ENCODE measurements at places on chromosomes 13 and 19.

DNA sequence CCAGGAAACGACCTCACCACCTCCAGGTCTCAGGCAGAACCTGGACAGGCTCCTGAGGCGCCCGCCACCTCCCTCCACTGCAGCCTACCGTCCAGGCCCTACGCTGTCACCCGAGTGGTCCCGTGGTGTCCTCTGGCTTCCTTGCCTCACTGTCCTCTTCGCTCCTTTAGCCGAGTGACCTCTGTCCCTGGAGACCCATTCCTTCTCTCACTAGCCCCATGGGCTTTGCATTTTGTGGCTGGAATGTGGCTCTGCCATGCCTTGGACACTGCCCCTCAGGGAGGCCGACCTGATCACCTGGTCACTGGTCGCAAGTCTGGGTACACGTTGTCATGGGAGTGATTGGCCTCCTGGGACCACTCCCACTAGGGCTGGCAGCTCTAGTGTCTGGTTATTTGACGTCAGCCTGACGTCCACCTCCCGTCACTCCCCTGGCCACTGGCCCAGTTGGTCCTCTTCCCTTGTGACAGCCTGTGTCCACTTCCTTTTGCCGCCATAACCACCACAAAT is 17.9 kb downstream of the SLC25A42 start:
- DNase-seq = no peak

- DNase-seq = no peak
These were observed 96.4 kb upstream of the STARD13 start for GRCh38 chr13:33381906-33382305.

- DNase-seq = no peak
These were observed 10.6 kb downstream of the CCDC97 start for GRCh38 chr19:41320568-41320967.

- no peak for DNase-seq
These were observed 6.4 kb downstream of the ZNF551 start for GRCh38 chr19:57688011-57688763.

DNA sequence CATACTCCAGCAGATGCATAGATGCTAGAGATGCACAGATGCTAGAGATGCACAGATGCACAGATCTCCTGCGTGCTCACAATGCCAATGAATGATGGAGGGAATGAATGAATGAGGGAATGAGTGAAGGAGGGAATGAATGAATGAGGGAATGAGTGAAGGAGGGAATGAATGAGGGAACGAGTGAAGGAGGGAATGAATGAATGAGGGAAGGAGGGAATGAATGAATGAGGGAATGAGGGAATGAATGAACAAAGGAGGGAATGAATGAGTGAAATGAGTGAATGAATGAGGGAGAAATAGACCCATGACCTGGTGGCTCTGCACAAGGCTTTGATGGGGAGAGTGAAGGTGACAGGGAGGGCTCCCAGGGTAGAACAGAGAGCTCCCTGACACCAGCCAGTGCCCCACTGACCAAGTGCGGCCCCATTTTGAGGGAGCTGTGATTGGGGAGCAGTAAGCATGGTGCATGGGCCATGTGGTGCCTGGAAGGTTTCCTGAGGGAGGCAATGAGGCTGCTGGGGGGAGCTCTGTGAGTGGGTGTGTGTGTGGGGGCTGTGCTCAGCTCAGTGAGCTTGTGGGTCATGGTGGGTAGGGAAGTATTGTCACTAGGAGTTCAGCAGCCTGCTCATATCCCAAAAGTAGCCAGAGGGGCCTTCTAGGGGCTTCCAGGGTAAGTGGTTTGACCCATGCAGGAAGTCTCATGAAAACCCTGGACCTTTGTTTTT is 12.7 kb downstream of the SLC27A1 start:
- no peak for DNase-seq

GRCh38 chr19:6735181-6735911 is 2.0 kb downstream of the GPR108 start:
- no peak for DNase-seq

GRCh38 chr19:3459089-3459881 is 21.0 kb downstream of the SMIM24 start:
- DNase-seq = no peak

GRCh38 chr13:68304286-68304893 is 1074.3 kb upstream of the PCDH9 start:
- DNase-seq = no peak

GRCh38 chr13:49292742-49293486 is 45.2 kb downstream of the CDADC1 start:
- DNase-seq = no peak

GRCh38 chr19:19582471-19582870 is 36.0 kb downstream of the PBX4 start:
- no peak for DNase-seq

DNA sequence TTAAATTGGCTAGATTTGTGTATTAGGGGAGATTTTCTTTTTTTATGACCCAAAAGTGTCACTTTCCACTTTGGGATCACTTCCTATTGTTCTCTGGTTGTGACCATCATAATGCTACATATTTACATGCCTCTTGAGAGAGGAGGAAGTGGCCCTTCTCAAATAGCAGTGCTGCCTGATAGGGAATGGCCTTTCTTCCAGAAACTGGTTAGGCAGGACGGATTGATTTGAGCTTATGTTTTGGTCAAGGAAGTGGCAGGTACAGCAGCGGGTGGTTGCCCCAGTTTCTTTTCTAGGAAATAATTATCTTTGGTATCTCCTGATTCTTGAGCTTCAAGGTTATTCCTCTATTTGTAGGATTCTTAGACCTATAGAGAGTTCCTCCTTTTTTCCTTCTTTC is 21.9 kb upstream of the WTIP start:
- DNase-seq = no peak

GRCh38 chr19:33550768-33551167 is 29.2 kb upstream of the PEPD start:
- DNase-seq = no peak

- no peak for DNase-seq
These were observed 800 bp downstream of the RPL28 start for GRCh38 chr19:55386493-55386971.

GRCh38 chr13:103931331-103931845 is 865.2 kb upstream of the SLC10A2 start:
- DNase-seq = no peak

GRCh38 chr19:36128392-36128736 is 11.5 kb upstream of the CAPNS1 start:
- DNase-seq = no peak

DNA sequence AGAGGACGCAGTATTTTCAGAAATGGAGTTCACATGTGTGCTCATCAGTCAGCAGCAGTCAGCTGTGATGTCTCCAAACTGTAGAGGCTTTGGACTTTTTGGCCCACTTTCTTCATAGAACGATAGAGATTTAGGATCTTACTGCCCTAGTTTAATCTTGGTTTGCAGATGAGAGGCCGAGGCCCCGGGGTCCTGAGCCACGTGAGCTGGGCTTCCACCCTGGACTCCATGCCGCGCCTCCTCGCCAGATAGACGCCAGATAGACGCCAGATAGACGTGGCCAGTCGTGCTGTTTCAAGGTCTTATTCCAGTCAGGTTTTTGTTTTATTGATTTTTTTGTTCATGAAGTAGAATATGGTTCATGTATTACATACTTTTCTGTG is 11.7 kb upstream of the MCF2L start:
- no peak for DNase-seq

- no peak for DNase-seq
These were observed 15.4 kb upstream of the MED4 start for GRCh38 chr13:48110132-48110868.

All from cortex of kidney (tissue), 1 donor.